Activated CD4-positive, CD25-positive, alpha-beta regulatory T cell treated with anti-CD3 and anti-CD28 coated beads, Interleukin-2, amount 50 U/mL, for 16 hours (primary cell): ENCODE measurements at places on chromosomes 1 and 21.

DNA sequence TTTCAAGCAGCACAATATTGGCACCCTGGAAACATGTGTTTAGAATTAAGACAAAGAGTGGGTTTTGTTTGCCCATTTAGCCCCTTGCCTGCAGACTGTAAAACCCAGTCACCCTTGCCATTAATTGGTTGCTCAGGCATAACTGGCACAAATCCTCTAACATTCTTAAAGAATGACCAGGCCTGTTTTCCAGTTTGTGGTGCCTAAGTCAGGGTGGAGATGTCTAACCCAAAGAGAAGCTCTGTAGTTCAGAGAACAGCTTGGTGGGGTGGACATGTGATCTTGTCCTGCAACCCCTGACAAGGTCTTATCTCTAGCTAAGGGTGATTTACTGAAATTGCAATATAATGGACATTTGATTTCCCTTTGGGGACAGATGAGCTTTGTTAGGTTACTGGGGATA is 8.8 kb upstream of the ANGPTL7 start:
- no peak for DNase-seq

DNA sequence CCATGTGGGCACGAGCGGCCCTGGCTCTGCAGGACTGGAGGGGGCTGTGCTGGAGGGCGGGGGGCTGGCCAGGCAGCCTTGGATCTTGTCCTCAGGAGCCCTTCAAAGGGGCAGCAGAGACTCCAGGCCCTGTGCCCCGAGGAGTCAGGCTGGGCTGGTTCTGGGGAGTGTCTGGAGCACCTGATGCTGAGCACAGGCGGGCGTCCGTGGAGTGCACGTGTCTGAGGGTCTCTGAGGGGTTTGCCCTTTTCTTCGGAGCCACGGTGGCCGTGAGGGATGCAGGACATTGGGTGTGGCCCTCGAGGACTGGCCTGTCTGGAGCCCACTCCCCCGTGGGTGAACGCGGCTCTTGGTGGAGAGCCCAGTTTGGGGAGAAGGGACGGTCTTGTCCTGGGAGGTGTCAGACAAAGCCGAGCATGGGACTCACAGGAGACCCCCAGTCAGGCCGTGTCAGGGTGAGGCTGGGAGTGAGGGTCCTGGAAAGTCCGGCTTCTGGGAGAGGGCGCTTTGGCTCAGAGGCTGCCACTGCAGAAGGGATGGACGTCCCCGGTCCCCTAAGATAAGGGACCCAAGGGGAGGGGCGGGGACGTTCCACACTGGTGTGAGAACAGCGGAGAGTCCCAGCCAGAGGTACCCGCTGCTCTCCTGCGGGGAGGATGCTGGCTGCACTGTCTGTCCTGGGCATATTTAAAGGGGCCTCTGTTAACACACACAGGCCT is 60.8 kb downstream of the COL18A1 start:
- DNase-seq = no peak

GRCh38 chr1:92804721-92805201 is 19.9 kb upstream of the EVI5 start:
- DNase-seq = no peak

DNA sequence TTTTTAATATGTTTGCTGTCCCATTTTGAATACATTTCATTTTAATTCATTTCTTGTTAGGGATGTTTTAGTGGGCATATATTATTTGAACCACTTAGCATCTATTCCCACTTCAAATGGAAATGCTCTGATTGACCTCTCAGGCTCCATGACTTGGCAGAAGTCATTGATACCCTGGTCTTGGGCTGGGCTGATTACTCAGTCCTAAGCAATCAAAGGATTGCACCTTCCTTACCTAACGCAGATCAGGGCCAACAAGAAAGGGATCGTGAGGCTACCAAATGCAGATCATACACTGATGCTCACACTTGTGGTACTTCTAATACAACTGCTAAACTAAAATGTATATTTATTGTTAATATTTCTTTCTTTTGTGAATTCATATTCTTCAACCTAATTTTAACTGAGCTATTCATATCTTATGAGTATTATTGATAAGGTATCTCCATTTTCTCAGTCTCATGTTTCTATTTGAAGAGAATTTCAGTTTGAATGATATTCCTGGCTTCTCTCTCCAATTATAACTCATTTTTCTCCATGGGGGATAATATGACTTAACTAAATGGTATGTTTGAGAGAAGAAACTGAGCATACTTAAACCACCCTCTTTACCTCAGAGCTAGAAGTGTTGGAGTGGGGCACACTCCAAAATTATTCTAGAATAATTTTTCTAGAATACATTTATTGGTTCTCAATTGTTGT is 615.5 kb upstream of the ADAMTS5 start:
- no peak for DNase-seq

- DNase-seq = no peak
Measured at GRCh38 chr1:246907472-246907871, 24.3 kb downstream of the AHCTF1 start.

DNA sequence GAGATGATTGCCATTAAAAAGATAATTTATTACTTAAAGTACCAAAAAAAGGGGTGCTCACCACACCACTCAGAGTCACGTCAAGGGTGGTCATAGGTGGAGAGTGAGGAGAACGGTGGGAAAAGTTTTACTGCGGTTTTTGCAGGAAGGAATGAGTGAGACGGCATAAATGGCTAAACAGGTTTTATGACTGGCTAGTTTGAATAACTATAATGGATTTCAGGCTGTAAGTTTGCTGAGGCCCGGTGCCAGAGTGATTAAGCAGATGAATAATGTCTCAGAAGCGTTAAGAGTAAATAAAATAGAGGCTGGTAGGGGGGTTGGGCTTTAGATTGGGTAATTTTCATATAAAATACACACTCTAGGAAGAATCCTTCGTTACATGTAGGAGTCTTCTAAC is 1337.8 kb downstream of the AMY1C start:
- DNase-seq = no peak

GRCh38 chr1:30758785-30759380 is 1.3 kb upstream of the LAPTM5 start:
- no peak for DNase-seq

GRCh38 chr1:53754484-53755312 is 15.7 kb upstream of the GLIS1 start:
- DNase-seq = no peak

DNA sequence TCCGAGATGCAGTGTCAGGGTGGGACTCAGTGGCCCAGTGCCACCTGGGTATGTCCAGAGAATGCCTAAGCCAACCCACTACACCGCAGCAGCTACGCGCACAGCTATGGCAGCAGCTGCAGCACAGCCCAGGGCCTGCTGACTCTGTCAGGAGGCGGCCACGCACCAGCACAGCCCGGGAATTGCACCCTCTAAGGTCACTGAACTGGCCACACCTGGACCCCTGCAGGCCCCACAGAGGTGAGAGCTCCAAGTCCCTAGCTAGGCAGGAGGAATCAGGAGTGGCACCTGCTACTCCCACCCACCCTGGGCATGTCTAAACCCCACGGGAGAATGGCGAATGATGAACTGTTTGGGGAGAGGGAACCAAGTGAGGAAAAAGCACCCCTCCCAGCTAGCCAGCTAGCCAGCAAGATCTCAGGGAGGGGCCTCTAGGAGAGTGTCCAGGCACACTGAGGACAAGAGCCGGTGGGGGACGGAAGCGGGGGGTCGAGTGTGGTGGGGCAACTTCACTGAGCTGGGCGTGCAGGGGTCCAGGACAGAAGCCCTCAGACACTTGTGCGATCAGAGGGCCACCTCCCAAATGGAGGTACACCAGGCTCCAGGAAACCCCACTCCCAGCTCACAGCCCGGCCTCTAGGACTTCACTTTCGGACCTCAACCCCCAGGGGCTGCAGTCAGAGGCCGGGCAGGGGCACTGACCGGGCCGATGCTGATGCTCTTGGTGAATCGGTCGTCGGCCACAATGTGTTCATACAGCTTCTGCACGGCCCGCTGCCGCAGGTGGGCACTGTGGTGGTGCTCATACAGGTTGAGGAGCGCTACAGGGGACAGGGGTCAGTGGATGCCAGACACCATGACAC is 13.9 kb downstream of the LSS start:
- no peak for DNase-seq

GRCh38 chr21:15616864-15617574 is 112.8 kb upstream of the USP25 start:
- no peak for DNase-seq

DNA sequence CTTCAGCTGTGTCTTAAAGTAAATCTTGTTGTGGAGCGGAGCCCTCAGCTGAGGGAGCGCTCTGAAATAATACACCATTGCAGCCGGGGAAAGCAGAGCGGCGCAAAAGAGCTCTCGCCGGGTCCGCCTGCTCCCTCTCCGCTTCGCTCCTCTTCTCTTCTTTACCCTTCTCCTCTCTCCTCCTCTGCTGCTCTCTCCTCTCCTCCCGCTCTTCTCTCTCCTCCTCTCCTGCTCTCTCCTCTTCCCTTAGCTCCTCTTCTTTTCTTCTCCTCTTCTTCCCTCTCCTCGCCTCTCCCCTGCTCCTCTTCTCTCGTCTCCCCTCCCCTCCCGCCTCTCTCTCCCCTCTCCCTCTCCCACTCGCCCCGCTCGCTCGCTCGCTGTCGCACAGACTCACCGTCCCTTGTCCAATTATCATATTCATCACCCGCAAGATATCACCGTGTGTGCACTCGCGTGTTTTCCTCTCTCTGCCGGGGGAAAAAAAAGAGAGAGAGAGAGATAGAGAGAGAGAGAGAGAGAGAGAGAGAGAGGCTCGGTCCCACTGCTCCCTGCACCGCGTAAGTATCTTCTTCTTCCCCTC is at the start of gene PROX1:
TSS of gene PROX1 (plus strand) at position 47 of the 580 bp plus-strand sequence. CDS start 8,563 bp downstream, outside the sequence.
- no peak for DNase-seq

DNA sequence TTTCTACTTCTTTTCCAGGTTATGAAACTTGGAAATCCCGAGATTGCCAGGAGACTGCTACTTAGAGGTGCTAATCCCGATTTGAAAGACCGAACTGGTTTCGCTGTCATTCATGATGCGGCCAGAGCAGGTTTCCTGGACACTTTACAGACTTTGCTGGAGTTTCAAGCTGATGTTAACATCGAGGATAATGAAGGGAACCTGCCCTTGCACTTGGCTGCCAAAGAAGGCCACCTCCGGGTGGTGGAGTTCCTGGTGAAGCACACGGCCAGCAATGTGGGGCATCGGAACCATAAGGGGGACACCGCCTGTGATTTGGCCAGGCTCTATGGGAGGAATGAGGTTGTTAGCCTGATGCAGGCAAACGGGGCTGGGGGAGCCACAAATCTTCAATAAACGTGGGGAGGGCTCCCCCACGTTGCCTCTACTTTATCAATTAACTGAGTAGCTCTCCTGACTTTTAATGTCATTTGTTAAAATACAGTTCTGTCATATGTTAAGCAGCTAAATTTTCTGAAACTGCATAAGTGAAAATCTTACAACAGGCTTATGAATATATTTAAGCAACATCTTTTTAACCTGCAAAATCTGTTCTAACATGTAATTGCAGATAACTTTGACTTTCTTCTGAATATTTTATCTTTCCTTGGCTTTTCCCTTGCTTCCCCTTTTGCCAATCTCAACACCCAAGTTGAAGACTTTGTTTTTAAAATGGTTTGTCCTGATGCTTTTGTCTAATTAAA is 4.0 kb downstream of the CDKN2C start:
- no peak for DNase-seq

DNA sequence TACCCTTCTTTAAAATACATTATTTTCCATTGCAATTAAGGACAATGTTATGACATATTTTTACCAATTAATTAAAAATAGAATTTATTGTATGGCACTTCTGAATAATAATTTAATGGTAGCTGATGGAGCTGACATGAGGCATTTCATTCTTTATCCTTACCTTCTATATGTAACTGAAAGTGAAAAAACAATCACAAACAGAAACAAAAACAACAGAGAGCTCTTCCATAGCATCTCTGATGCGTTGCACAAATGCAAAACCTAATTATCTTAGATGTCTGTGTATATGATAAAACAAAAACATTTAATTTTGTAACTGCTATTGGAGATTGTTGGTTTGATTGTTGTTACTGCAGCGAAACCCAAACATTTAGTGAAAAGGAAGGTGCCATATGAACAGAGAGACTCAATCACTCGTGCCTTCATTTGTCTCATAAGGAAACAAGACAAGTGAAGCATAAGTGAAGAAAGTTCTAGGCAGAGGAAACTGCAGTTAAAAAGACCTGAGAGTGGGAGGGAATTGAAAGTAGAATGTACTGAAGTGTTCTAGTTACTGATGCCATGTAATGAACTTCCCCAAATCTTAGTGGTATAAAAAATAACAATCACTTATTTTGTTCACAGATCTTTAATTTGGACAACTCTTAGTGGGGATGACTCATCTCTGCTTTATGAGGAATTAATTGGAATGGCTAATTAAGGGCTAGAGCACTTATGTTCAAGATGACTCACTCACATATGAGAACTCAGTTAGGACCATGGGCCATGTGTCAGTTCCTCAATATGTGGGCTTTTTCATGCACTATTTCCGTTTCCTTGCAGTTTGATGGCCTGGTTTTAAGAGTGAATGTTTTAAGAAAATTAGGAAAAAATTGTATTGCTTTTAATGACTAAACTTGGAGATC is 245.0 kb upstream of the OLFM3 start:
- DNase-seq = no peak

GRCh38 chr1:21247892-21248715 is 42.2 kb downstream of the ECE1 start:
- DNase-seq = no peak

DNA sequence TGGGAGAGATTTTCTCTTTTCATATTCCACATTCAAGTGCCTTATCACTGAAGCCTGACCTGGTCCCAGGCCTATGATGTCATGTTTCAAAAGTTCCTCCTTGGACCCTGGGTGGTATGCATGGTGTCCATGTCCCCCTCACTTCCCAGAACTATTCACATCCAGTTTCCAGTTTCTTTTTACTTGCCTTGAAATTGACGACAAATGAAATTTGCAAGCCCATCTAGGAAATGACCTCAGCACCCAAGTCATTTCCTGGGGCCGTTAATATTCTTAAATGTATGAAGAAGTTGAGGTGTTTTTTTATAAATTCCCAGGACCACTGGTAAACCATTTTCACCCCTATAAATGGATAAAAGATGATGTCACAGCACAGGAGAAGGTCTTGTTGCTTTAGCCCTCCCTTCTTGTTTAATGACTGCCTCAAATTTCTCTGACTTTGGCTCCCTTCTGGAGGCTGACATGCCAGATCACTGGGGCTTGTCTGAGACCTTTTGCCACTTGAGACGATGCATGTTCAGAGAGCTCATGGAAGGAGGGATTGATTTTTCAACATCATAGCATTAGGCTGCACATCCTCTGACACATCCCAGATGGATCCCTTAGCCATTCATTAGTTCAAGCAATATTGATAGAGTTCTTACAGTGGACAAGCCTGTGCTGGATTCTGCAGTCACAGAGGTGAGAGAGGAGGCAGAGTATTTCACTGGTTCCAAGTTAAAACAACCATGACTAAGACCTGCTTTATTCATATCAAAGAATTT is 221.3 kb downstream of the PLPP3 start:
- DNase-seq = no peak

DNA sequence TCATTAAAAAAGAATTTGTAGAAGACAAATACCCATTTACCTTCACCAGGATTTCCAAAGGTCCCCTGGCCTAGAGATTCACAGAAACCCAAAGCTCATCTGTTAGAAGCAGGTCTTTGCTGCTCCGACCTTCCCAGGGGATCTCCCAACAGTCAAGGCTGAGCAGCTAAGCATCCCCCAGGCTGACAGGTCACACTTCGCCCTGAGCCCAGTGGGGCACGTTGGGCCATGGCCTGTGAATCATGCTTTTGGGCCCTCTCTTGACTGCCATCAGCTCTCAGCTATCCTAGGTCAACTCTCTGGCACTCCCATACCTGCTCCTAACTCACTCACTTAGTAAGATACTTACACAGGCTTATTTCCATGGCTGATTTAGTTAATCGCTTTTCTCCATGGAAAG is 157.7 kb downstream of the DSCAM start:
- DNase-seq = no peak

GRCh38 chr21:44625756-44626155 is 1.1 kb upstream of the KRTAP10-9 start:
- no peak for DNase-seq

GRCh38 chr1:42841010-42841409 is 5.4 kb upstream of the ZNF691 start:
- DNase-seq = no peak
